ENCODE measurements at places on chromosomes 5 and 9. TPM values are rescaled to one million over a fixed set of nuclear protein-coding genes. Genes with fewer than 3 reads are reported as not detected.

Gene SPINK13
- not detected for total RNA-seq

Gene LMNB1
- 45.7 TPM for total RNA-seq

Gene SPATA31E1
- not detected for total RNA-seq

Gene SLC6A7
- not detected for total RNA-seq

Gene VAV2
- 26.4 TPM for total RNA-seq

Gene IFNK
- not detected for total RNA-seq

Gene IL13
- total RNA-seq: not detected

Gene PCDHGB3
- 1.2 TPM for total RNA-seq

Gene NR5A1
- not detected for total RNA-seq

Gene SPDL1
- 4.1 TPM for total RNA-seq

Gene ENTPD8
- 1.6 TPM for total RNA-seq

Gene LCN10
- 0.14 TPM for total RNA-seq

Gene IL33
- 15.3 TPM for total RNA-seq

Gene FAM221B
- total RNA-seq: not detected

Gene PLAC8L1
- not detected for total RNA-seq

Gene SKP2
- 28.2 TPM for total RNA-seq

Gene WDR31
- 3.2 TPM for total RNA-seq

Gene CNTFR
- 0.75 TPM for total RNA-seq
